ENCODE measurements at places on chromosomes 16 and 17.
A peak's percentile ranks its signal among the peaks of the same experiment; 100 is the strongest.

DNA sequence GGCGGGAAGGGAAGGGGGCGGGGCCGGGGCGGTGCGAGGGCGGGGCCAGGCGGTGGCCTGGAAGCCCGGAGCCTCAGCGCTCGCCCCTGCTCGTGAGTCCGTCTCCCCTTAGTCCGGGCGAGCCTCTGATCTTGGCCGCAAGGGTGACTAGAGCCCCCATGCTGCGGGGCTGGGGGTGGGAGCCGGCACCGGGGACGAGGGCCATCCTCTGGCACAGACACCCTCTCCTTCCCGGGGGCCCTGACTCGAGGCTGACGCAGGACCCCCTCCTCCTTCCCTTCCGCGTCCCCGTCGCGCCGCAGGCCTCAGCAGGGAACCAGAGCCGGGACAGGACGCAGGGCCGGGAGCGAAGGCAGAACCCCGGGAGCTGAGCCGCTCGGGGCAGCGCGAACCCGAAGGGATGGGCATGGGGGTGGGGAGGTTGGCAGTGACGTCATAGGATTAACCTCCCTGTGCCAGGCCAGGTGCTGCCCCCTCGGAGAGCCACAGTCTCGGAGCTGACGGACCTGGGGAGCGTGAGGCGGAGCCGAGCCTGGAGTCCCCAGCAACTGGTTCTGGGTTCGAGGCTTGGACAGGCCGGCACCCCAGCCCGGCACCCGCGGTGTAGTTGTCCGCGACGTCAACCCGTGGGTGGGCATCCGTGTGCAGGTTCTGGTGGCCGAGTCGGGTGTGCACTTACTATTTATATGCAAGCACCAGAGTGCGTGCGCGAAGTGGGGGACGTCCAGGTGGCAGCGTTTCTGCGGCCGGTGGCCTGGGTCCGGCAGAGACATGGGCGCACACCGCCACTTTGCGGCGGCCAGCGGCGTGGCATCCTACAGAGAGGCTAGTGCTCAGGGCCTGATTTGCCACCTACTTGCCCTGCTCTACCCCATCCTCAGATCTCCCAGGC, 503 bp upstream of the PLCD3 start:
- H3K4me3 ChIP-seq = peak overlapping the region; percentile 82
- peak overlapping the region; percentile 31 for H3K27ac ChIP-seq
- no peaks in the 10 kb centered on the region for H3K36me3 ChIP-seq
- peak; percentile 74 for DNase-seq
- H3K4me1 ChIP-seq = peaks cover 17% of the 10 kb centered on the region
- H3K27me3 ChIP-seq = peaks cover 8% of the 10 kb centered on the region

GRCh38 chr16:84329016-84329415, 34.3 kb downstream of the WFDC1 start:
- H3K27me3 ChIP-seq = no peaks in the 10 kb centered on the region
- H3K36me3 ChIP-seq = no peaks in the 10 kb centered on the region
- peaks cover 2% of the 10 kb centered on the region for H3K4me1 ChIP-seq
- no peak overlapping the region for H3K27ac ChIP-seq
- DNase-seq = no peak
- no peak overlapping the region for H3K4me3 ChIP-seq

- H3K36me3 ChIP-seq = peaks cover 28% of the 10 kb centered on the region
- H3K27me3 ChIP-seq = no peaks in the 10 kb centered on the region
- H3K4me3 ChIP-seq = no peak overlapping the region
- no peak for DNase-seq
- H3K27ac ChIP-seq = no peak overlapping the region
Measured at GRCh38 chr16:87828907-87829621, 40.2 kb downstream of the SLC7A5 start.

- DNase-seq = no peak
- H3K4me1 ChIP-seq = peaks cover 2% of the 10 kb centered on the region
- H3K27ac ChIP-seq = no peak overlapping the region
- no peaks in the 10 kb centered on the region for H3K36me3 ChIP-seq
Measured at GRCh38 chr16:67456391-67457081, 24.4 kb downstream of the ATP6V0D1 start.

DNA sequence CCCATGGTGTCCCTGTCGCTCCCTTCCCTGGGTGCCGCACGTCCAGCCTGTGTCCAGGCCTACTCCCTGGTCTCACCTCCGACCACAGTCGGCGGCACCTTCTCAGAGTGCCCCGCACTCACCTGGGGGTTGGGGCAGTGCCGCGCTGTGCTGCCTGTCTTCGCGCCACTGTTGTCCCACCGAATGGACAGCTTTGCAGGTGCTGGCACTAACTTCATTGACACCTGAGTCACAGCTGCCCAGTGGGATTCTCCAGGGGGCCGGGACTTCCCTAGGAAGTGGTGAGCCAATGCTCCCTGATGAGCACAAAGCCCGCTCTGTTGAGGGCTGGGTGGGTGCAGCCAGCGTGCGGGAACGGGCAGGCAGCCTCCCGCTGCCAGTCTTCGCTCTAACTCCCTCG, 24.3 kb upstream of the DBNDD1 start:
- H3K36me3 ChIP-seq = peaks cover 2% of the 10 kb centered on the region
- H3K27ac ChIP-seq = no peak overlapping the region
- peaks cover 10% of the 10 kb centered on the region for H3K27me3 ChIP-seq
- no peak overlapping the region for H3K4me3 ChIP-seq
- DNase-seq = no peak

GRCh38 chr16:65318138-65318537, 196.3 kb upstream of the CDH11 start:
- H3K27ac ChIP-seq = no peak overlapping the region
- DNase-seq = no peak

DNA sequence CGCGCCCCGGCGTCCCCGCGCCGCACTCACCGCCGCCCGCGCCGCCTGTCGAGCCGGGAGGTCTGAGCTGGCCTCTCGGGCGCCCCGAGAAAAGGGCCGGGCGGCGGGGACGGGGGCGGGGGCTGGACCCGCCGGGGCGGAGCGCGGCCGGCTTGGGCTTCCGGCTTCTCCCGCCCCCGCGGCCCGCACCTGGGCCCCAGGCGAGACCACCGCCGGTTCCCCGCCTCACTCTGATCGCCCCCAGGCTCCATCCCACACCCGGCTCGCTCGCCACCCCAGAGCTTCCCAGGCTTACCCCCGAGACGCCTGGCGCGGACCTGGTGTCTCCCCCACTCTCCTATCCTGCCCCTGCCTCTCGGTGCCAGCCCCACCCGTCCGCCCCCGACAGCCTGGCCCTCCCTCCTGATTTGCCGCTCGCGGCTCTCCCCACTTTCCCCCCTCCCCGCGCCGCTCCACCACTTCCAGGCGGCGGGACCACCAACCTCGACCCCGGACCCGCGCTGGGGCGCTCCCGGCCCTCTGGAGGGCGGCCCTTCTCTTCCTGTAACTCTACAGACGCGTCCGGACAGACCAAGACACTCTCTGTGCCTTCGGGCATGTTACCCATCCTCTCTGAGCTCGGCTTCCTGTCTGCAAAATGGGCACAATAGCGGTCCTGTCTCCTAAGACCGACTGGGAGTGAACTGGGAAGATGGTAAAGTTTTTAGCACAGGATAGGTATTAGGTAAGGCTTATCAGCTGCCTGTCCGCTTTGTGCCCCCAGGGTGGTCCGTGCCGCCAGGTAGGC, at the start of gene LITAF:
Gene LITAF (minus strand): TSS at position 64 of the 787 bp plus-strand sequence. CDS start 30,189 bp downstream, outside the sequence.
- peaks cover 8% of the 10 kb centered on the region for H3K36me3 ChIP-seq
- peak within 1 kb of the TSS; percentile 95 for H3K4me3 ChIP-seq
- no peaks in the 10 kb centered on the region for H3K27me3 ChIP-seq
- H3K4me1 ChIP-seq = peaks cover 36% of the 10 kb centered on the region

- H3K36me3 ChIP-seq = no peaks in the 10 kb centered on the region
- H3K4me3 ChIP-seq = no peak overlapping the region
- H3K27me3 ChIP-seq = peaks cover 13% of the 10 kb centered on the region
- H3K4me1 ChIP-seq = no peaks in the 10 kb centered on the region
Measured at GRCh38 chr16:87117936-87118335, 199.3 kb downstream of the C16orf95 start.

GRCh38 chr17:35046740-35047283, 16.7 kb downstream of the RFFL start:
- no peaks in the 10 kb centered on the region for H3K36me3 ChIP-seq
- H3K4me3 ChIP-seq = peak overlapping the region; percentile 62
- peak overlapping the region; percentile 79 for H3K27ac ChIP-seq
- H3K4me1 ChIP-seq = peaks cover 72% of the 10 kb centered on the region
- H3K27me3 ChIP-seq = no peaks in the 10 kb centered on the region

DNA sequence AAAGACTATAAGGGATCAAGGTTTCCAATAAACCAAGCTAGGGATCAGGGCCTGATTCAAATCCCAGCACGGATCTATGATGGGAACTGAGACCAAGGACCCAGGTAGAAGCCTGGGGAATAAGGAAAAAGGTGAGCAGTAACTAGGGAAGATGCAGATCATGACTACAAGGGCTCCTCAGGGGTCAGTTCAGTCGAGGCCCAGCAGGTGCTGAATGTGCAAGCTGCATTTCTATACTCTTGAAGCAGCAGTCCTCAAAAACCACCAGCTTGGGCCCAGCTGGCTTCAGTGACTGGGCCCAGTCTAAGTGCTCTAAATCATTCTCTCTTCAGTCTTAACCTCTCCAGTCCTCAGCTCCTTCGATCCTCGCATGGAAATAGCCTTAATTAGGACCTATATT, 228.8 kb upstream of the AXIN2 start:
- no peak overlapping the region for H3K27ac ChIP-seq
- H3K4me3 ChIP-seq = no peak overlapping the region
- no peak for DNase-seq
- H3K4me1 ChIP-seq = no peaks in the 10 kb centered on the region

DNA sequence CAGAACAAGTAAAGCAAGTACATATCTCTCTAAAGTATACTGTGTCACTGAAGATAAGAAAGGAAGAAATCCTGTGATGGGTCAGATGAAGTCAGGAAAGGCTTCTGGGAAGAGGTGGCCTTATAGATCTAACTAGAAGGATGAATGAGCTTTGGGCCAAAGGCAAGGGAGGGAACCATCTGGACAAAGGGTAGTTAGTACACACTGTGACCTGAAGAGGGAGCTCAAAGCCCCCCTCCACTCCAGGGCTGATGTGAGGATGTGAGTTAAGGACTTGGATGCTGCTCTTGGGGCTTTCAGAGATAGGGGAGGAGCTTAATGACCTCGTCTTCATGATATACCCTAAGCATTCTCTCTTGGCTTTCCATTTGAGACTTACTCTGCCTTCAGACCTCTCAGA, 185.3 kb upstream of the CACNG3 start:
- H3K4me1 ChIP-seq = peaks cover 33% of the 10 kb centered on the region
- no peaks in the 10 kb centered on the region for H3K36me3 ChIP-seq
- peak; percentile 17 for DNase-seq
- H3K27me3 ChIP-seq = no peaks in the 10 kb centered on the region
- H3K27ac ChIP-seq = no peak overlapping the region

DNA sequence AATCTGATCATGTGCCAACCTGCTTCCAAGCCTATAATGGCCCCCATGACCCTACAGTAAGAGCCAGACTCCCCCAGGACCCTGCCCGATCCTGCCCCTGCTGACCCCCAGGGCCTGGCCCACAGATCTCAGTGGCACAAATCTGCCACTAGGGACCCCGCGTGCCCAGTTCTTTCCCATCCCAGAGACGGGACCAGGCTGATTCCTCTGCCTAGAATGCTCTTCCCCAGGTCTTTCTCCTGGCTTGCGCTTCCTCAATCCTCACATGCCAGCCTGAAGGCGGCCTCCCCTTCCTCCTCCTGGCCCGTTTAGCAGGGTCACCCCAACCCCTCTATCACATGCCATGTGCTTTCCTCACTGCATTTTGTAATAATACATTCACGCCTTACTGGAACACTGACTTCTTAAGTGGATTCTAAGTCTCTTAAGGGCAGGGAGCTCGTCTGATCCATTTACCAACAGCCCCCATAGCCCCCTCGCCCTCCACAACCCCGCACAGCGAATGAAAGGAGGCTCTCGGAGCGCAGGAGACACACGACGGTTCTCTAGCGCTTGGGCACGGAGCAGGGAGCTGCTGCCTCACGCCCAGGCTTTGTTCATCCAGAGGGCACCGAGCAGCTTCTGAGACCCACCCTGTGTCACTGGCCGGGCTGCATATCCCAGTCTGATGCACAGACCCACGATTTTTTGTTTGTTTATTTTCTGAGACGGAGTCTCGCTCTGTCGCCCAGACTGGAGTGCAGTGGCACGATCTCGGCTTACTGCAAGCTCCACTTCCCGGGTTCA, 1.2 kb downstream of the TRIM65 start:
- no peak for DNase-seq
- peak overlapping the region; percentile 93 for H3K27ac ChIP-seq
- H3K27me3 ChIP-seq = no peaks in the 10 kb centered on the region
- H3K4me1 ChIP-seq = peaks cover 23% of the 10 kb centered on the region
- peak overlapping the region; percentile 90 for H3K4me3 ChIP-seq

DNA sequence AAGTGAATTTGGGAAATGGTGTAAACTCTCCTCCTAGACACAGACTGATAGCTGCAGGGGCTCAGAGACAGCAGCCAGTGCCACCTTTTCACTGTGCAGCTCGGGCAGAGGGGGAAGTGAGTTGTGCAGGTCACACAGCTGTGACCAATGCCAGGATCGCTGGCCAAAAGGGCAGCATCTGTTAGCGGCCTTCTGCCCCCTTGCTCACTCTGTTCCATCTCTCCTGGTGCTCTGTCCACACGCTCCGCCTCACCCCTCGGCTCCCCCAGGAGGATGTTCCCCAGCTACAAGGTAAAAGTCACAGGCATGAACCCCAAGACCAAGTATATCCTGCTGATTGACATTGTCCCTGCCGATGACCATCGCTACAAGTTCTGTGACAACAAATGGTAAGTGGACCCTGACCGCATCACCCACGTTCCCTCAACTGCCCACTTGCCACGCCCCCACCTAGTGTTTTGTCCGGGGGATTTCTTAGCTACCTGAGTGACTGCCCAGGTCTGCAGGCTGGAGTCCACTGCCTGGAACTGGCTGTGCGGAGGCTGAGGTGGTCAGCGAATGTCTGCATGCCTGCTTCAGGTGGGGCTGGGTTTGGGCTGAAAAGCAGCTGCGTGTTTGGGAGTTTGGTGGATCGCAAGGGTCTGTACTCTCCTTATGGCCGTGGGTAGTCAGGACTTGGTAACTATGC, 13.5 kb downstream of the TBX4 start:
- H3K4me3 ChIP-seq = no peak overlapping the region
- no peak for DNase-seq
- peaks cover 2% of the 10 kb centered on the region for H3K4me1 ChIP-seq
- H3K27me3 ChIP-seq = peaks cover 31% of the 10 kb centered on the region

DNA sequence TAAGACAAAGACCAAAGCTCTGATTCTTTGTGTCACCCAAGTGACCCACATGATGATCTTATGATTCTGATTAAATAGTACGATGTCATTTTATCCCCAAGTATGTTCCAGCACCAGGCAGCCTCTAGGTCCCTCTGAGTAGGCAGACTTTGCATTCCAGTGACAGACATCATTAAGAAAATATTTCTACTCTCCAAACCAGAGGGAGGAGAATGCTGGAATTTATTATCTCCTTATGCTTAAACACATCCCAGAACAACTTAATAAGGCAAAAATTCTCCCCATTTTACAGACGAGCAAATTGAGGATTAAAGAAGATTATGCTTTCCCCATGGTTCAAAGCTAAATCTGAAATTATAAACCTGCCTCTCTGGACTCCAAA, 192.8 kb upstream of the CDH11 start:
- H3K4me1 ChIP-seq = no peaks in the 10 kb centered on the region
- no peak overlapping the region for H3K4me3 ChIP-seq
- H3K36me3 ChIP-seq = no peaks in the 10 kb centered on the region
- no peaks in the 10 kb centered on the region for H3K27me3 ChIP-seq
- no peak for DNase-seq

GRCh38 chr16:77403732-77404131, 31.1 kb downstream of the ADAMTS18 start:
- H3K4me3 ChIP-seq = no peak overlapping the region
- no peaks in the 10 kb centered on the region for H3K4me1 ChIP-seq
- DNase-seq = no peak
- H3K27ac ChIP-seq = no peak overlapping the region

- no peak for DNase-seq
- H3K4me1 ChIP-seq = peaks cover 8% of the 10 kb centered on the region
- H3K27ac ChIP-seq = no peak overlapping the region
- peaks cover 32% of the 10 kb centered on the region for H3K36me3 ChIP-seq
- no peak overlapping the region for H3K4me3 ChIP-seq
- no peaks in the 10 kb centered on the region for H3K27me3 ChIP-seq
Measured at GRCh38 chr16:12291989-12292759, 315.6 kb downstream of the SNX29 start.
